ENCODE measurements at places on chromosomes 2 and 18. TPM values are rescaled to one million over a fixed set of nuclear protein-coding genes. Genes with fewer than 3 reads are reported as not detected.

DNA sequence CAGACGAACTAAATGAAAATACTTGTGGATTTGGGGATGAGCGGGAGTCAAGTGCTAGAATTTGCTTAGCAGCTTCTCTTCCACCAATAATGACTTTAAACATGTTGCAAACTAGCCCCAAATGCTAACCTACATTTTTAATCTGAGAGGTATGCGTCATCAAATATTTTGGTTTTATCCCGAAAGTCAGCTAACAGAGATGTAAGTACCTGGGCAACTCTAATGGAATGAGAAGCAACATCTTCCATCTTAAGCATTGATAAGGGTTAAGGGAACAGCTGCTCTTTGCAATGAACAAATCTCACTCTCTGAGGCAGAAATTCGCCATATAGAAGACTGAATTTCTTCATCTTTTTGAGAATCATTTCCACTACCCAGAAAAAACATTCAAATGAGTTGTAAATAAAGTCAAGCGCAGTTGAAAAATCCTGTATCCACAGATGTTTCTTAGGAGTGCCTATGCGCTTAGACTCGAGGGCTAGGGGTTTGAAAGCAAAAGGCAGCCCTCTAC, 926 bp upstream of the YPEL5 start:
- peaks cover 22% of the 10 kb centered on the region for H3K4me1 ChIP-seq
- peak overlapping the region; percentile 97 for H3K4me3 ChIP-seq
- no peak overlapping the region for H3K27ac ChIP-seq
- no peak for DNase-seq
- peaks cover 11% of the 10 kb centered on the region for H3K27me3 ChIP-seq

GRCh38 chr2:152418688-152419087, 83.7 kb downstream of the FMNL2 start:
- no peaks in the 10 kb centered on the region for H3K27me3 ChIP-seq
- no peak overlapping the region for H3K4me3 ChIP-seq
- no peak for DNase-seq
- no peak overlapping the region for H3K27ac ChIP-seq
- H3K4me1 ChIP-seq, result peaks cover 20% of the 10 kb centered on the region

DNA sequence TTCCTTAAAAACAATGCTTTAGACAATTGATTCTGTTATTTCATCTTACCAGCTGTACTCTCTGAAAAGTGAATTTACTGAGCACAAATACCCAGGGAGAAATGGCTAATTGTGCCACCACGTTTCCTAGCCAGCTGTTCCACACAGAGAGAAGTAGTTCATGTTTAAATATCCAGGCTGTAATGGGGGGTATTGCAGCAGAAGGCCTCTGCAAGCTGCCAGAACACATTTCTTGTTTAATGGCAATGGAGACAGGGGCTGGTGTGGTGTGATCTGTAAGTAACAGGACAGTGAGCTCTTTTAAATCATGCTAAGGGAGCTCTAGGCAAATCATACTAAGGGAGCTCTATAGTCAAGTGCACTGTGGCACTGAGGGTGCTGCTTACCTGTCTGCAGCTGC, 809.2 kb downstream of the CNTNAP5 start:
- H3K4me3 ChIP-seq, result no peak overlapping the region
- H3K27ac ChIP-seq, result no peak overlapping the region
- DNase-seq, result no peak
- H3K36me3 ChIP-seq, result no peaks in the 10 kb centered on the region

GRCh38 chr2:207528980-207529329, 807 bp upstream of the CREB1 start:
- H3K4me1 ChIP-seq, result peaks cover 38% of the 10 kb centered on the region
- peak overlapping the region; percentile 77 for H3K4me3 ChIP-seq
- H3K36me3 ChIP-seq, result peaks cover 32% of the 10 kb centered on the region
- DNase-seq, result peak; percentile 63
- peak overlapping the region; percentile 99 for H3K27ac ChIP-seq
- H3K27me3 ChIP-seq, result no peaks in the 10 kb centered on the region

DNA sequence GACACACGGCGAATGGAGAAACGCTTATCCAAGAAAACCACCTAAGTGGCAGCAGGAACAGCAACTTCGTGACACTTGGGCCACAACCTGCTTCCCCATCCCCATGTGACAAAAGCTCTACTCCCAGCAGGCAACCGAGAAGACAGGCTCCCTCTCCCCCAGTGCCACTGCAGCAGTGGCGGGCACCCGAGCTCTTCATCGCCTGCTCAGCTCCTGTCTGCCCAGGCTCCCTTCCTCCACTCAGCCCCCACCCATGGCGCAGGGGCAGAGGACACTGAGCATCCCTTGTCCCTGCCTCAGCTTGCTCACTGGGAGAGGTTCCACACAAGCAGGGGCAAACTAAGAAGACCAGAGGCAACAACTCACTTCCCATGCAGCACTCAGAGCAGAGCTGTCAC, 22.9 kb downstream of the SLC66A2 start:
- peaks cover 18% of the 10 kb centered on the region for H3K36me3 ChIP-seq
- no peaks in the 10 kb centered on the region for H3K4me1 ChIP-seq
- DNase-seq, result no peak
- no peaks in the 10 kb centered on the region for H3K27me3 ChIP-seq
- H3K4me3 ChIP-seq, result no peak overlapping the region

GRCh38 chr2:22897428-22897827, 487.6 kb upstream of the KLHL29 start:
- H3K27ac ChIP-seq, result no peak overlapping the region
- no peaks in the 10 kb centered on the region for H3K36me3 ChIP-seq
- H3K4me3 ChIP-seq, result no peak overlapping the region

DNA sequence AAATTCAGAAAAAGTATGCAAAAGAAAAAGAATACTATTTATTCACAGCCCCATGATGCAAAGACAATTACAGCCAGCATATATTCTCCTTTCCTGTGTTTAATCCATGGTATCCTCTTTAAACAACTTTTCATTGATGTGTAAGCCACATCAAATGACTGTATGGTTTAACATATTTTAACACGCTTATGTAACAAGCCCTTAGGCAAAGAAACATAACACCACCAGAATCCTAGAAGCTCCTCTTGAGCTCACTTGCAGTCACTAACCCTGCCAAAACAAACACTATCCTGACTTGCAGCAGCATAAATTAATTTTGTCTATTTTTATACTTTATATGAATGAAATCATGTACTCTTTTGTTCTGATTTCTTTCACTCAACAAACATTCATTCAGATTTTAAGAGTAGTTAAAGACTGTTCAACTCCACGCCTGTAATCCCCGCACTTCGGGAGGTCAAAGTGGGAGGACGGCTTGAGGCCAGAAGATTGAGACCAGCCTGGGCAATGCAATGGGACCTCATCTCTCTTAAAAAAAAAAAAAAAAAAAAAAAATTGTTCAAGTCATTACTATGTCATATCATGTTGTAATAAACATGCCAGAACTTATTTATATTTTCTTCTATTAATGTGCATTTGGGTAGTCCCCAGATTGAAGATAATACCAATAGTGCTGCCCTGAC, 226.3 kb downstream of the NBAS start:
- H3K4me3 ChIP-seq, result no peak overlapping the region
- H3K27me3 ChIP-seq, result no peaks in the 10 kb centered on the region
- DNase-seq, result no peak
- peaks cover 7% of the 10 kb centered on the region for H3K36me3 ChIP-seq
- H3K27ac ChIP-seq, result no peak overlapping the region

GRCh38 chr2:198008230-198008629, 203.8 kb downstream of the PLCL1 start:
- H3K27ac ChIP-seq, result no peak overlapping the region
- no peaks in the 10 kb centered on the region for H3K27me3 ChIP-seq
- no peaks in the 10 kb centered on the region for H3K36me3 ChIP-seq
- no peak overlapping the region for H3K4me3 ChIP-seq
- DNase-seq, result no peak

DNA sequence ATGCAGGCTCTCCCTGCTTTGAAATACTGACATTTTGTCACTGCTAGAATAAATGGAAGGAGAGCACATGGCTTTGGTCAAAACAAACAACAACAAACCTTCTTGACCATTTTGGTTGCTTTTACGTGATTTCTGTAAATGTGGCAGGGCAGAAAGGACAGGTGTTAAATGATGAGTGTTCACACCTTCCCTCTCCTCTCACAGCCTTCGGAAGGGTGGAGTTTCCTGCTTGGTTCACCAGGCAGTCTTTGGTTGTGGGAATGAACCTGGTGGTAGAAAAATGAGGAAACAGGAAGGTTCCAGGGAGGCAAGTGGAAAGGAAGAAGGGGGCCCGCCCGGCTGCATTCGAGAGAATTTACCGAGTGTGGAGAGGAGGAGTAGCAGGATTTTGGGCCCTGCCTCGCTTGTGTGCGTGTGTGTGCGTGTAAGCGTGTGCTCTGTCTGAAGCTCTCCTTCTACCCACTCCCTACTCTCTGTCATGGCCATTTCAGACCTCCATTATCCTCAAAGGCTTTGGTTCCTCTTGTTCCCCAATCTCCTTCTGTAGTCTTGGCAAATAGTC, 23.7 kb upstream of the SPP2 start:
- no peaks in the 10 kb centered on the region for H3K36me3 ChIP-seq
- no peak overlapping the region for H3K27ac ChIP-seq
- H3K4me1 ChIP-seq, result peaks cover 12% of the 10 kb centered on the region
- DNase-seq, result no peak

GRCh38 chr2:58900246-58901027, 659.3 kb upstream of the FANCL start:
- DNase-seq, result no peak
- H3K4me3 ChIP-seq, result no peak overlapping the region
- no peaks in the 10 kb centered on the region for H3K36me3 ChIP-seq
- H3K27ac ChIP-seq, result peak overlapping the region; percentile 47

DNA sequence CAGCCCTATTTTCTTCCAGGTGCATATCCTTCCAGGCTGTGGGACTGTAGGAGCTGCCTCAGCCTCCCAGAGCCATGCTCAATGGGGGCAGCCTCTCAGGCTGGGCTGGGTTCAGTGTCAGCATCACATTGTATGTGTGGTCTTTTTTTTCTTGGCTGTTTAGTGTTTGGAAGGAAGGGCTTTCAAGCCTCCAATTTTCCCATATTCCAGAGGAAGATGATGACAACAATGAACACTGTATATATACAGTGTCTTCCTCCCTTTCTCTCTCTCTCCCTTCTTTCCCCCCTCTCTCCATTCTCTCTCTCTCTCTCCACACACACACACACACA, 326.4 kb downstream of the DYSF start:
- no peaks in the 10 kb centered on the region for H3K36me3 ChIP-seq
- no peak overlapping the region for H3K4me3 ChIP-seq
- H3K27me3 ChIP-seq, result no peaks in the 10 kb centered on the region
- DNase-seq, result no peak
- peaks cover 46% of the 10 kb centered on the region for H3K4me1 ChIP-seq

DNA sequence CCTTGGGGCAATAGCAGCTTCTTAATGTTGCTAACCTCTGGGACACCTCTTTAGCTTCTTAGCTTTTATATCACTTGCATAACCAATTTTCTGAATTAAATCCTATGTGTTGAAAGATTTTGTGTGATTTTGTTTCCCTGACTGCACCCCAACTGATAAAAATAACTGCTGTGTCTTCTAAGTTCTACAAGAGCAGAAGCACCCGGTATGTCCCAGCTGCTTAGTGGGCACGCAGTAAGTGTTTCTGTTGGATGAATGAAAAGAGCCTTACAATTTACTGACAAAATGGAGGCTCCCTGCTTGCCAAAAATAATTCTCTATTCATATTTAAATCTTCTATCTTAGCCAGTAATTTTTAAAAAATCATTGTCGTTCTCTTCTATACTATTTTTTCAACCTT, 53.1 kb upstream of the GALNT5 start:
- H3K36me3 ChIP-seq, result no peaks in the 10 kb centered on the region
- H3K27me3 ChIP-seq, result no peaks in the 10 kb centered on the region
- no peaks in the 10 kb centered on the region for H3K4me1 ChIP-seq
- no peak overlapping the region for H3K27ac ChIP-seq
- H3K4me3 ChIP-seq, result no peak overlapping the region

GRCh38 chr2:25928668-25929067, 50.4 kb upstream of the ASXL2 start:
- DNase-seq, result no peak
- no peak overlapping the region for H3K27ac ChIP-seq
- no peaks in the 10 kb centered on the region for H3K36me3 ChIP-seq
- no peak overlapping the region for H3K4me3 ChIP-seq

The MPP4 gene
- total RNA-seq, result 5.3 TPM

The FSIP2 gene
- total RNA-seq, result not detected

GRCh38 chr2:47344890-47345589, 57.9 kb upstream of the MSH2 start:
- peaks cover 12% of the 10 kb centered on the region for H3K4me1 ChIP-seq
- no peaks in the 10 kb centered on the region for H3K36me3 ChIP-seq
- peak; percentile 72 for DNase-seq

GRCh38 chr18:57837917-57838548, 34.9 kb upstream of the ATP8B1 start:
- no peaks in the 10 kb centered on the region for H3K27me3 ChIP-seq
- no peak overlapping the region for H3K27ac ChIP-seq
- peaks cover 30% of the 10 kb centered on the region for H3K4me1 ChIP-seq
- DNase-seq, result no peak

The SERPINE2 gene
- total RNA-seq, result 66.7 TPM

The EPHA4 gene
- total RNA-seq, result 2.7 TPM

DNA sequence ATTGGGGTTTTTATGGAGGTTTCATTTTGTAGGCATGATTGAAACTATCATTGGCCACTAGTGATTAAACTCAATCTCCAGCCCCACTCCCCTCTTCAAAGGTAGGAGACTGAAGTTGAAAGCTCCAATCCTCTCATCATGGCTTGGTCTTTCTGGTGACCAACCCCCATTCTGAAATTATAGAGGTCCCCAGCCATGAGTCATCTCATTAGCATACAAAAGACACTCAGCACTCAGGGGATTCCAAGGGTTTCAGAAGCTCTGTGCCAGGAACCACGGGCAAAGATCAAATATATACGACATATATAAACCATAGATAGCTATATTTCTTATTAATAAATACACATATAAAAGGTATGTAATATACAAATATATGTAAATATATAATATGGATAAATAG, 256.0 kb upstream of the POU3F3 start:
- H3K27ac ChIP-seq, result no peak overlapping the region
- H3K4me1 ChIP-seq, result no peaks in the 10 kb centered on the region
- no peak for DNase-seq

- H3K4me3 ChIP-seq, result no peak overlapping the region
- no peaks in the 10 kb centered on the region for H3K4me1 ChIP-seq
- no peaks in the 10 kb centered on the region for H3K36me3 ChIP-seq
- DNase-seq, result no peak
- H3K27me3 ChIP-seq, result no peaks in the 10 kb centered on the region
These were observed 49.9 kb downstream of the DGKD start for GRCh38 chr2:233404222-233404621.

The RTP5 gene
- total RNA-seq, result not detected

The DQX1 gene
- total RNA-seq, result not detected

DNA sequence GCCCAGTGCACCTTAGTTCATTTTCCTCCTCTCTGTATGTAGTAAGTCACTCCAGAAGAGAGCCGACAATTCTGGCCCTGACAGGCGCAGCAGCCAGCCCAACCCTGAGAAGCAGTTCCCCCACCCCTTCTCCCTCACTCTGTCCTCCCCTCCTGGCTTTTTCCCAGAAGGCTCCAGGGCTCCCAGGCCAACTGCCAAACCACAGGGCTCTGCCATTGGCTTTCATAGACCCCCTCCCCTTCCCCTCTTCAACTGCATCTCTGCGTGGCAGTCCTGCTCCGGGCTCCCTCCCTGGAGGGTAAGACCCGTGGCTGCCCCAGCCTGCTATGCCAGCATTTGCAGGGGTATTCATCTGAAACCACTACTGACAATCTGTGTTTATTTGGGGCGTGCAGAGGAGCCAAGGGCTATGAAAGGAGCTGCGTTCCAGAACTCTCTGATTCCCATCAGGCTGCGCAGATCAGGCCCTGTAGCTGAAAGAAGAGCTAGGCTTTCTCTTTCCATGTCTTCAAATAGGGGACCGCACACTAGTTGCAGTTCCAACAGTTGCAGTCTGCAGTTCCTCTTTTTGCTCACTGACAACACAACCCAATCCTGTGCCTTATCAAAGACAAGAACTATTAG, 388.6 kb upstream of the TNP1 start:
- H3K27ac ChIP-seq, result no peak overlapping the region
- H3K27me3 ChIP-seq, result no peaks in the 10 kb centered on the region
- DNase-seq, result peak; percentile 55
- no peak overlapping the region for H3K4me3 ChIP-seq
- no peaks in the 10 kb centered on the region for H3K36me3 ChIP-seq
